ENCODE measurements at places on chromosomes 13 and 19. TPM values are rescaled to one million over a fixed set of nuclear protein-coding genes. Genes with fewer than 3 reads are reported as not detected.

GRCh38 chr13:109998684-109999533, 212.5 kb upstream of the IRS2 start:
- H3K36me3 ChIP-seq: no peaks in the 10 kb centered on the region
- DNase-seq: no peak
- no peaks in the 10 kb centered on the region for H3K27me3 ChIP-seq
- H3K27ac ChIP-seq: no peak overlapping the region
- H3K4me1 ChIP-seq: no peaks in the 10 kb centered on the region

- no peak overlapping the region for H3K4me3 ChIP-seq
- H3K27ac ChIP-seq: no peak overlapping the region
These were observed 182.1 kb downstream of the PCDH17 start for GRCh38 chr13:57813651-57814050.

The IQCN gene
- 0.37 TPM for total RNA-seq

The WDR88 gene
- not detected for total RNA-seq

The NLRP5 gene
- not detected for total RNA-seq

The RASIP1 gene
- total RNA-seq: not detected

Data from Karpas-422 (cell line).